Cardiac septum (tissue), 1 donor: ENCODE measurements at places on chromosomes 6 and 20. TPM values are rescaled to one million over a fixed set of nuclear protein-coding genes. Genes with fewer than 3 reads are reported as not detected.

ECT2L gene
- total RNA-seq = 10.5 TPM

PDE10A gene
- 25.1 TPM for total RNA-seq

- DNase-seq = no peak
These were observed 626.1 kb downstream of the DHX35 start for GRCh38 chr20:39588148-39588757.

CRIP3 gene
- total RNA-seq = 11.2 TPM

DNA sequence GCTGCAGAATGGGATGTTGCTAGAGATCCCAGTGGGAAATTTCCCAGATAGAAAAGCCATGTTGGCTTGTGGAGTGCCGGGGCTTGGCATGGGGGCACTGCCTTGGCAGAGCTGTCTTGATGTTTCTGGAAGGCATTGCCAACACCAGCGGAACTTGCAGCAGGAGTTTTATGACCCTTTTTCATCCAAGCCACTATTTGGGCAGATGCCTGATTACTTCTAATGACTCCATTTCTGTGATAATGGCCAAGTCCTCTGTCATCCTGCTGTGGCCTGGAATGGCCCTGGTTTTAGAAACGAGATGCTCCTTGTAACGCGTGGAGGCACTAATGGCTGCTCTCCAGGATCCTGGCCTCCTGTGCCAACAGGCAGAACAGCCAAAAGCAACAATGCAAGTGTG, 229.0 kb downstream of the ZNF217 start:
- no peak for DNase-seq

- no peak for DNase-seq
These were observed 137.0 kb upstream of the TENT5A start for GRCh38 chr6:81889377-81890053.

GRCh38 chr6:3217286-3217685, 10.2 kb downstream of the TUBB2B start:
- DNase-seq = no peak

DNA sequence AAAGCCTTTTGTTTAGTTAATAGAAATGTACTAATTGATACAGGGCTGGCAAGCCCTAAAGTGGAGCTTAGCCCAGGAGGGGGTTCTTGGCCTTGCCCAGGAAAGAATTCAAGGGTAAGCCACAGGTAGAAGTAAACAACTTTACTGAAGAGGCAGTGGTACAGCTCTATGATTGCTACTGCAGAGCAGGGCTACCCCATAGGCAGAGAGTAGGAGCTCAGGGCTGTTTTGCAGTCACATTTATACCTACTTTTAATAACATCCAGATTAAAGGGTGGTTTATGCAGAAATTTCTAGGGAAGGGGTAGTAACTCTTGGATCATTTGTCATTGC, 680.4 kb upstream of the GJE1 start:
- DNase-seq = no peak
